Metanephros (tissue), 2 donors: ENCODE measurements at places on chromosomes 7 and 10. TPM values are rescaled to one million over a fixed set of nuclear protein-coding genes. Genes with fewer than 3 reads are reported as not detected.

Gene LDB3
- 64.6 TPM for total RNA-seq

Gene ZNF775
- 11.6 TPM for total RNA-seq

Gene HPS1
- total RNA-seq: 29.5 TPM

Gene LRRC61
- 19.7 TPM for total RNA-seq

Gene POLL
- total RNA-seq: 25.9 TPM

Gene GALNT17
- total RNA-seq: 10.8 TPM

Gene TUBB8
- total RNA-seq: 0.12 TPM

Gene CYP2C8
- total RNA-seq: 1.1 TPM

Gene EVX1
- not detected for total RNA-seq

Gene SSC4D
- total RNA-seq: 3.7 TPM

Gene CDC14C
- total RNA-seq: not detected

Gene MSS51
- total RNA-seq: 4.1 TPM

Gene PRKAR2B
- 24.5 TPM for total RNA-seq

Gene METTL2B
- 25.9 TPM for total RNA-seq

Gene PILRA
- total RNA-seq: 6.1 TPM

Gene KCND2
- 1.3 TPM for total RNA-seq

Gene HACD1
- total RNA-seq: 25.3 TPM

Gene AKR1C4
- total RNA-seq: not detected

Gene HGF
- total RNA-seq: 4.4 TPM

Gene CPED1
- total RNA-seq: 40.0 TPM

Gene CDNF
- 3.1 TPM for total RNA-seq

Gene MMD2
- total RNA-seq: not detected

Gene SYCE1
- total RNA-seq: not detected

Gene TRIL
- 110 TPM for total RNA-seq

Gene DHTKD1
- 34.7 TPM for total RNA-seq

Gene SEMA3A
- 17.3 TPM for total RNA-seq

Gene ACHE
- 25.6 TPM for total RNA-seq

Gene LIPK
- not detected for total RNA-seq

Gene ENO4
- total RNA-seq: 2.7 TPM

Gene TAS2R41
- total RNA-seq: not detected

Gene CRYGN
- 1.2 TPM for total RNA-seq

Gene OR2A1
- 0.29 TPM for total RNA-seq

Gene CFTR
- 0.99 TPM for total RNA-seq

Gene MYL10
- total RNA-seq: 8.8 TPM

Gene LRRC17
- total RNA-seq: 41.7 TPM

Gene LRIT1
- total RNA-seq: not detected
